ENCODE measurements at places on chromosomes 13 and 19.
A peak's percentile ranks its signal among the peaks of the same experiment; 100 is the strongest.

DNA sequence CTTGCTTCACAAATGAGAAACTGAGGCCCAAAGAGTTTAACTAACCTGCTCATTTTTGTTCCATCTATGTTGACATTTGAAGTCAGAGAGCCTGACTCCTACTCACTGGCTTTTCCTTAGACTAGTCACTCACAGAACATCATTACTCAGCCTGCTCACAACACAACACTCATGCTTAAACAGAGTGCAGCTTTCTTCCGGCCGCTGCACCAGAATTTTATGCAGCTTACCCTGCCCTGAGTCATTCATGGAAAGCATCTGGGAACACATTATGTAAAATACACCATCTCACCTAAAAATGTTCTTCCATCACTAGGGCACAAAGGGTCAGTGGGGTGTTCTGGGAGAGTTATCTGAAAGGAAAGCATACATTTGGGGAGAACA is 303.4 kb downstream of the SPRY2 start:
- DNase-seq = no peak

DNA sequence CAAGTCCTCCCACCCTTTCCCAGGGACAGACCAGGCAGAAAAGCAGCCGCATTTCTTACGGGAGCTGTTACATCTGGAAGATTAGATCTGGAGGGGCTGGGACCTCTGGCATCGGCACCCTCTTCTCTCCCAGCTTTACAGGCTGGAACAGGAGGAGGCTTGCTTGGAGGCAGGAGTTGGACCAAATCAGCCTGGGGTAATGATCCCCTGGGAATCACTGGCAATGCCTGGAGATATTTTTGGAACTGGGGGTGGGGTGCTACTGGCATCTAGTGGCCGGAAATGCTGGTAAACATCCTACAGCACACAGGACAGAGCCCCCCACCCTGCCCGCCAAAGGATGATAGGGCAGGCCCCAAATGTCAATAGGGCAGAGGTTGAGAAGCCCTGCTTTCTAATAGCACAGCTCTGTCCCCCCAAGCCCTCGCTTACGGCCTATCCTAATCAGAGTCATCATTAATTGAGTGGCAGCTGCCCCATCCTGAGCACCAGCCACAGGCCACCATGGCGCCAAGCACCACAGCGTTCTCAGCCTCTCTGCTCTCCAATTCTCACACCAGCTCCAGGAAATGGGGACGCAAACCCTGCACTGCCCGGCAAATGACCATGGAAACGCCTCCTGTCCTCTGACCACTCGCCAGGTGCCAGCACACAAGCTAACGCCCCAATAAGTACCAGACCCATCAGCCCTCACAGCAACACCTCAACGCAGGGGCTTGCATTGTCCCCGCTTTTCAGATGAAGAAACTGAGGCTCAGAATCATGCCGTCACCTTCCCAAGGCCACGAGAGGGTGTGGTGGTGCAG is 20.6 kb downstream of the LRRC4B start:
- DNase-seq = no peak

DNA sequence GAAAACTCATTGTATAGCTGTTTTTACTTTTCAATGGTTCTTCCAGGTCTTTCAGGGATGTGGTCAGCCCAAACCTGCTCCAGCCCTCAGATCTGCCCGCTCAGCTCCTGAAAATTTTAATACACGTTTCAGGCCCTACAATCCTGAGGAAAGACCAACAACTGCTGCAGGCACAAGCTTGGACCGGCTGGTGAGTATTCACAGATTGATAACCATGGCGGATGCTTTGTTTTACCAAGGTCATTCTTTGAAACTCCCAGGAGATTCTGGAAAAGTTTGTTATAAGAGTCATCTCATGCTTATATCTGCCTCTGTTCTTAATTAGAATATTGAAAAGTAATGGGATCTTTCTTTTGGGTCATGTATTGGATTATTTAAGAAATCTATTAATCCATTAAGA is 173.5 kb downstream of the DCT start:
- no peak for DNase-seq

GRCh38 chr19:1102407-1103131 is 1.2 kb upstream of the GPX4 start:
- DNase-seq = no peak

- DNase-seq = no peak
Measured at GRCh38 chr19:11505032-11505503, 571 bp downstream of the ZNF653 start.

- no peak for DNase-seq
Measured at GRCh38 chr13:72617186-72617585, 110.2 kb downstream of the MZT1 start.

GRCh38 chr19:55160128-55160985 is 2.8 kb upstream of the TNNI3 start:
- DNase-seq = peak; percentile 62

GRCh38 chr19:48745208-48745995 is 1.3 kb downstream of the IZUMO1 start:
- DNase-seq = no peak

DNA sequence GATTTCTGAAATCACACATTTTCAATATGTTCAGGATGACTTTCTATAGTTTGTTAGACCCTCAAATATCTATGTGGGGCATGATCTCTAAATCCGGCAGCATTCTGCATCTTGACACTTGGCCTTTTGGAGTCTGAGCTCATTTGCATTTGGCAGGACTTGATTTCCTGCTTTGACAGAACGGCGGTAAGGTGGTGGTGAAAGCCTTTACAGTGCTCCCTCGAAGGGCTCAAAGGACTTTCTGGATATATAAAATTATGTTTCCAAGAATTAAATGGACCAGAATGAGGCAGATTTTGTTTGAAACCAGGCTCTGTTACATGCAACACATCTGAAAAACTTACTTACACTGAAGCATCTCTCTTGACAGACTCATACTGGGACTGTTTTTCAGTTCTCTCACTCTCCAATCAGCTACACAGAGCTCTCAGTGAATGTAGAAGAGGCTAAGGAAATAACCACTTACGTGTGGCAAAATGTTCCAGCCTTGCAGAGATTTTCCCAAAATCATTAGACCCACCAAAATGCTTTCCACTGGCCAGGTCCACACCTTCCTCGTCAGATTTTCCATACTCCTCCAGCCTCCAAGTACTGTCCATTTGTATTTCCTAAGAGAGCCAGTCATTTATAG is 207.2 kb downstream of the SPRY2 start:
- no peak for DNase-seq

GRCh38 chr19:50233308-50233910 is 30.0 kb downstream of the MYH14 start:
- DNase-seq = no peak

DNA sequence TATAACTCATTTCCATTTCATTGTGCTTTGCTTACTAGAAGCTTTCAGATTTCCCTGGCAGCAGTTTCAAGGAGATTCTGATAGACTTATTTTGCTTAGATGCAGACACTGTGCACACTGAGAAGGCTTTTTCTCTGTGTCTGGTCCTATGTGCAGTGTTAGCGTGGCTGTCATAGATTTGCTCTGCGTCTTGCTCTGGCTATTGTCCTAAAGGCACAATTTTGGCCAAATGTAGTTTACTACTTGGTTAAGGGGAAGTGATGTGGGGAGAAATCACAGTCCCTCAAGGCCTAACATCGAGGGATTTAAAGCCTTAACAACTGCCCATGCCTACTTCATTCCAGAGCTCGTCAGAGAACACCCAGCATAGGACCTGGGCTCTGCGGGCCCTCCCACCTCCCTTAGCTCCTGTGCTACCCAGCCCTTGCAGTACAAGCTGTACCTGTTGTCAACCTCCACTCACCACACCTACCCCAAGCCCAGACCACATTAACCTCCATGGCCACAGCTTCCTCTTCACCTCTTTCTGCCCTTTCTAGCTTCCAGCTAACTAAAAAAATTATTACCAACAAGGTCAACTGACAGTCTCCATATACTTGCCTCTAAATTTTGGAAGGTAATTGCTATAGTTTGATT is 38.9 kb upstream of the KATNAL1 start:
- DNase-seq = no peak

DNA sequence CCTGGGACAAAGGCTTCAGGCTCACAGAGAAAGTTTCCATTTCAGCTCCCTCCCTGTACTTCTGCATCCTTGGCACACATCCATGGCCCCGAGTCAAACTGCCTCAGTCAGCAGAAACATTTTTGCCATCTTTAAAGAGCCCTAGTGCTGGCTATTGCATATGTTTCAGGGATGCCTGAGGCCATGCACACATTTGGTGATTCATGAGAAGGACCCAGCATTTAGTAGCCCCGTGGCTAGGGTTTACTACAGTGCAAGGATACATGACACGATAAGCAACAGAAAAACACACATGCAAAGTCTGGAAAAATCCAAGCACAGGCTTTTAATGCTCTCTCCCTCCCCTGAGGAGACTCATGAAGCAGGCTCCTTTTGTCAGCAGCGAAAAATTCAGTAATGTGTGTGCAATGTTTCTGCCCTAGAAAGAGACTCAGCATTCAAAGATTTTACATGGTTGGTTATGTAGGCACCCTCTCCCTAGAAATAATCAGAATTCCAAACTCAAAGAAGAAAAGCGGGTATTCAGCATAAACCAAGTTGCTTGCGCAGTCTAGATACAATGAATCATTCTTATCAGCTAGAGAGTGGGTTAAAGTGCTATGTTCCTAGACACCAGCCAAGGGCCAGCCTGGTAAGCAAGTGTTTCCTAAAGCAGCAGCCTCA is 17.6 kb downstream of the ACOD1 start:
- DNase-seq = no peak

DNA sequence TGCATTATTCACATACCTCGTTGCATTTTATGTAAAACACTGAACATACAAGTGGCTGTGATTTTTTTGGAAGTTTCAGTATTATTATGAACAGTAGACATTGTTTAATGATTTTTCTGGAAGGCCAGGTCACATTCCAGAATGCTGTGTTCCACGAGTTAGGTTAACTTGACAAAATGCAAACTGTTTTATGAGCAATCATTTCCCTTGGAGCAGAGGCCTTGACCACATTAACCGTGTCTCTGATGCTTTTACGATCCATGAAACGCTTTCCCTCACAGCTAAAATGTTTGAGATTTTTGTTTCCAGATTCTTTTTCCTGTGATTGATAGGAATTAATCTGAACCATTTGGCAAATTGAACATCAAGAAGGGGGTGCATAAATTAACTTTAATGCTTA is 57.8 kb downstream of the MBNL2 start:
- DNase-seq = peak; percentile 50

- DNase-seq = no peak
Measured at GRCh38 chr19:44879309-44880065, 11.6 kb upstream of the TOMM40 start.

DNA sequence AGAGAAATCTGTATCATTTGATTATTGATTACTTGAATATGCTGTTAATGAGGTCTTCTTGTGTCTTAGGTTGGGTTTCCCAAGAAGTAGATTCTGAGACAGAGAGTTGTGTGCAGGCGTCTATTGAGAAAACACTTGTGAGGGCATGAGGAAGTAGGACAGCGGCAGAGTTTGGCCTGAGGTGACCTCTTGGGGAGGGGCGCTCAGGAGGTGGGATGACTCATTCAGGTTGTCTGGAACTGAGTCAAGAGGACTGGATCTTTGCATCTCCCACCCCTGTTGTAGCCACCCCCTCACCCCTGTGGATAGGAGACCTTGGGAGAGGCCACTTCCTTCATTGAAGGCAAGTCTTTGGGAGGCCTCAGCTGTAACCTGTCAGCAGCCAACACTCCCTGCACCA is 35.2 kb upstream of the WDFY2 start:
- no peak for DNase-seq

GRCh38 chr13:71090990-71091389 is 776.0 kb downstream of the DACH1 start:
- no peak for DNase-seq

- no peak for DNase-seq
Measured at GRCh38 chr13:102587916-102588315, 8.9 kb upstream of the TPP2 start.

GRCh38 chr13:77335543-77335942 is 8.6 kb upstream of the MYCBP2 start:
- no peak for DNase-seq

- no peak for DNase-seq
Measured at GRCh38 chr13:72316716-72317115, 410.7 kb downstream of the MZT1 start.
